RKO (cell line): ENCODE measurements at places on chromosomes 3 and 15.
A peak's percentile ranks its signal among the peaks of the same experiment; 100 is the strongest.

GRCh38 chr3:184785890-184786279 lies 26.1 kb upstream of the VPS8 start:
- no peak for DNase-seq

DNA sequence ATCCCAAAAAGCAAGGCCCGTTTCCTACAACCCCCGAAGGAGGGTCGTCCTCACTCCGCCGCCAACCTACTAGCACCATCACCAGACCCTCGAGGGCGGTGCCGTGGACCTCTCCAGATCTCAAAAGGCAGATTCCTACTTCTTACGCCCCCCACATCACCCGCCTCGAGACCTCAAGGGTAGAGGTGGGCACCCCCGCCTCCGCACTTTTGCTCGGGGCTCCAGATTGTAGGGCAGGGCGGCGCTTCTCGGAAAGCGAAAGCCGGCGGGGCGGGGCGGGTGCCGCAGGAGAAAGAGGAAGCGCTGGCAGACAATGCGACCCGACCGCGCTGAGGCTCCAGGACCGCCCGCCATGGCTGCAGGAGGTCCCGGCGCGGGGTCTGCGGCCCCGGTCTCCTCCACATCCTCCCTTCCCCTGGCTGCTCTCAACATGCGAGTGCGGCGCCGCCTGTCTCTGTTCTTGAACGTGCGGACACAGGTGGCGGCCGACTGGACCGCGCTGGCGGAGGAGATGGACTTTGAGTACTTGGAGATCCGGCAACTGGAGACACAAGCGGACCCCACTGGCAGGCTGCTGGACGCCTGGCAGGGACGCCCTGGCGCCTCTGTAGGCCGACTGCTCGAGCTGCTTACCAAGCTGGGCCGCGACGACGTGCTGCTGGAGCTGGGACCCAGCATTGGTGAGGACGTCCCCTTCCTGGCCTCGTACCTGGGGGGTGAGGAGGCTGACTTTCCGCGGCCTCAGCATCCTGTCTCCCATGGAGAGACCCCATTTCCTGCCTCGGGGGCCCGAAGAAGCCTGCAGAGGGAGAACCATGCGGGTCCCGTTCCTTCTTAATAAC lies at the start of gene MYD88:
Gene MYD88, plus strand, starts transcription at position 313 of the 842 bp plus-strand sequence. Its CDS starts 40 bp downstream, at position 353.
- peak; percentile 62 for DNase-seq

DNA sequence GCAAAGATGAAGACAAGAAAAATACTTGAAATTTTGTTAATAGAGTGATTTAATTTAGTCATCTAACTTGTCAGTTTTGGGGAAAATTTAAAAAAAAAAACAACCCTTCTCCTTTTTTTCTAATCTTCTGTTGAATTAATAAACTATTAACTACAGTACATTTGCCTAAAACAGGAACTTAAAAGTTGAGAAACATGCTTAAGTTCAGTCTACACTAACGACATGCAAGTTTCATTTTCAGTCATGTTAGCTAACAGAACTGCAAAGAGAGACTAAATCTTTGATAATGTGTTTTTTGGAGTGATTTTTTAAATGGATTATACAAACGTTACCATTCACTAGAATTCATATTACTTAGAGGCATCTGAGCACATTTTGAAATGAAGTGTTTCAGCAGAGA lies 71.9 kb upstream of the MBNL1 start:
- DNase-seq: no peak

DNA sequence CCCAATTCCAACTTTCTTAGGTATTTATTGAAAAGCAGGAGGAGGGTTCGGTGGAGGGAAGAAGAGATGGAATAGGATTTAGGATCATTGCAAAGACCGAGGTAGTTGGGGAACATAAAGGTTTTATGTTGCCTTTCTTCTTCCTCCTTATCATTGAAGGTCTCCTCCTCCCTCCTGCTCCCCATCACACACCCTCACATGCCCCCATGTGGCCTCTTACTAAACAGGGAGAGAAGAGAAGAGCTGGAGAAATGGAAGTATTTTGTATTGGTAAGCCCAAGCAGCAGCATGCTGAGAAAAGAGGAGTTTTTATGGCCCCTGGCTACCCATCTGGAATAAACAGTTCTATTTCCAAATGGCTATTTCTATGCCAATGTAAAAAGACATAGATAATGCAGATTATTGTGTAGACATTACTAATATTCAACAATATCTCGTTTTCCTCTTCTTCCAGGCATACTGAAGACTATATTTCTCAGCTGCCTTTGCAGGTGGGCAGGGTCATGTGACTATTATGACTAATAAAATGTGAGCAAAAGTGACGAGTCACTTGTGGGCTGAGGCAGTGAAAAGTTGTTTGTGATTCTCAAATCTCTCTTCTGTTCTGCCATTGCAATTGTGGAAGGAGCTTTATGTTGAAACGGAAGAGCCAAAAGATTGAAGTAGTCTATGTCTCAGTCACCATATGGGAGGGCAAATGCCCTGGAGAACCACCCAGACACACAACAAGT lies 5.2 kb upstream of the GPR176 start:
- DNase-seq: peak; percentile 83

DNA sequence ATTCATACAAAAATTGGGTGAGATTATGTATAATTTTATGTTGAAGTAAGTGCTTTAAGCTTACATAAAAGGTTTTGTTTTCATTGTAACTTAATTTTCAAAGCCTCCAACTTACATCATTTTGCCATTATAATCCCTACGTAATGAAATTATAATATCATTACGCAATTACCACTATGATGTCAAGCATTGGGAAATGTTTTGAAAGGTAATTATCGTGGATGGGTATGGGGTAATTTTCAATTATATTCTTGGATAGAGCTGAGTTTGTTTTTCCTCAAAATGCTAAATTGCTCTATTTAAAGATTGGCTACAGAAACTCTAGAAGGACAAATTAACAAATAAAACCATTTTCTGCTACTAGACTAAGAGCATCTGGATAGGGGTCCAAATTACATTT lies 80.2 kb upstream of the FAM3D start:
- DNase-seq: no peak

DNA sequence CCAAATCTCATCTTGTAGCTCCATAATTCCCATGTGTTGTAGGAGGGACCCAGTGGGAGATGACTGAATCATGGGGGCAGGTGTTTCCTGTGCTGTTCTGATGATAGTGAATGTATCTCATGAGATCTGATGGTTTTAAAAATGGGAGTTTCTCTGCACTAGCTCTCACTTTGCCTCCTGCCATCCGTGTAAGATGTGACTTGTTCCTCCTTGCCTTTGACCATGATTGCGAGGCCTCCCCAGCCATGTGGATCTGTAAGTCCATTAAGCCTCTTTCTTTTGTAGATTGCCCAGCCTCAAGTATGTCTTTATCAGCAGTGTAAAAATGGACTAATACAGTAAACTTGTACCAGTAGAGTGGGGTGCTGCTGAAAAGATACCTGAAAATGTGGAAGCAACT lies 44.5 kb downstream of the DUT start:
- no peak for DNase-seq
